NCI-H1105 (cell line): ENCODE measurements at places on chromosomes 7 and 10.

- DNase-seq, result no peak
Measured at GRCh38 chr10:109862041-109862440, 61.3 kb downstream of the XPNPEP1 start.

GRCh38 chr10:102280397-102281101 lies 35.2 kb downstream of the GBF1 start:
- no peak for DNase-seq

- DNase-seq, result no peak
Measured at GRCh38 chr7:33044986-33045385, 17.6 kb downstream of the NT5C3A start.

DNA sequence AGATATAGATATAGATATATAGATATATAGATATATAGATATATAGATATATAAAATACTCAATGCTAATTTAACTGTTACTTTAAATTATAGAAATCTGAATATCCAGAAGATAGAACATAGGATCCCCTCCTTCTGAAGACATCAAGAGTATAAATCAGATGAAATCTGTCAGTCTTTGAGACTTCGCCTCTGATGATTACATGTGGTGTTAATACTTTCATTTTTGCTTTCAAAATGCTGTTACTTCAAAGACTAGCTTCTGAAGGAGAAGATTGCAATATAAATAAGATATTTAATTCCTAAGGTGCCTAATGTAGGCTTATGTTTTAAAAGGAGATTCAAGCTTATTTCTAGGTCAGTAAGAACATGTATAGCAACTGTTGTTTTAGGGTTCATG lies 180.4 kb downstream of the TSPAN12 start:
- DNase-seq, result no peak

GRCh38 chr10:119680050-119680449 lies 28.9 kb downstream of the BAG3 start:
- no peak for DNase-seq

DNA sequence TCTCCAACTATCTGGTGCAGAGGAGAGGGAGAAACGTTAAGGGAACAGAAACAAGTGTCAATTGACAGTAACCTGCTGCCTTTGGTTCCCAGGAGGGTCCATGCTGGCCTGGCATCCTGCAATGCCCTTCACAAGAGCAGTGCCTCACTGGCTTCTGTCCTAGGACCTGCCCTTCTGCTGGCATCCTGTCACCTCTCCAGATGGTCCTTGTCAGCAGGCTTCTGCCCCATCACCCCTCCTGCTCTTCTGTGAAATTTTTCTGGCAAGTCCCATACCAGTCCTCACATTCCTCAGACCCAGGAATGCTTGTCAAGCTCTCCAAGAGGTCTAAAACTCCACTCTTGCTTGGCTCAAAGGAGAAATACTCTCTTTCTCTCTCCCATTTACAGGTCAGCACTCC lies 34.2 kb downstream of the C10orf67 start:
- DNase-seq, result no peak

DNA sequence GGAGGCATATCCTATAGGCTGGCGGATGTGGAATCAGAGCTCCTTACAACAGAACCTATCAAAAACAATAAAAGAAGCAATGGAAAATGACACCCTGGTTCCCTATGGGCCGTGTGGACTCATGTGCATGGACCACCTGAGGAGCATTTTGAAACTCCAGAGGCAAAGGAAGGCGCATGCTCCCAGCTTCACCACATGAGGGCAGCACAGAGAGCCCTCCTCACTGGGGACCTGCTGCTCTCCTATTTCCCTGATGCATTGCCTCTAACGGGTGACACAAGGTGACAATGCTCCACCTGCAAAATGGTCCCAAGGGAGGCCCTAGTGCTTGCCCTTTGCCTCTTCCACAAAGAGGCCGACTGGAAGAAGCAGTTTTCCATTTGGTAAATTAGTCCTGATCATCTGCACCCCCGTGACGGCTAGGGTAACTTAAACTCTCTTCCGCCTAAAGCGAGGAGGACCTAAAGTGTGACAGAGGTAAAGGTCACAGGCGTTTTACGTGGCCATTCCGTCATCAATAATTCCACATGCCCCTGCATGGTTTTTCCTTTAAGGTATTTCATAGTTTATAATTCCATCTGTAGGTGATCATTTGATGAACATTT lies 67.7 kb downstream of the GPAM start:
- no peak for DNase-seq

DNA sequence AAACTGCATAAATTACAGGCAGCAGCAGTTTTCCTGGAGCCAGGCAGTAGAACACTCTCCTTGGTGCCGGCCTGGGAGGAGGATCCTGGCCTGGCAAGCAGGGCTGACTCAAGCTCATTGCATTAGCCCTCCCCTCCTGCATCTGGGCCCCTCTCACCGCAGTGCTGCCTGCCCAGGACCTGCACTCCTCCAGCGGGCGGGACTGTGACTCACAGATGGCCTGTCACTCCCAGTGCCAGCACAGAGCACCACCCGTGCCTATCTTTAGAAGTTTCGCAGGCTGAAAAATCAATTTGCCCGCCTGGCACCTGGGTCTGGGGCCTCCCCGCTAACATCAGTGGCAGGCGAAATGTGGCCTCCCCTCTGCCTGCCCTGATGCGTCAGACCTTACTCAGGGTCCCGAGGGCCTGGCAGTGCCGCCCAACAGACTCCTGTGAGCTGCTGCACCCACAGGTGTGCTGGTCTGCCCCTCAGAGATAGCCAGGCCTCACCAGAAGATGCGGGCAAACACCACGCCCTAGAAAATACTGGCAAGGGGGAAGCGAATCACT lies 123.8 kb downstream of the KCNMA1 start:
- DNase-seq, result no peak

DNA sequence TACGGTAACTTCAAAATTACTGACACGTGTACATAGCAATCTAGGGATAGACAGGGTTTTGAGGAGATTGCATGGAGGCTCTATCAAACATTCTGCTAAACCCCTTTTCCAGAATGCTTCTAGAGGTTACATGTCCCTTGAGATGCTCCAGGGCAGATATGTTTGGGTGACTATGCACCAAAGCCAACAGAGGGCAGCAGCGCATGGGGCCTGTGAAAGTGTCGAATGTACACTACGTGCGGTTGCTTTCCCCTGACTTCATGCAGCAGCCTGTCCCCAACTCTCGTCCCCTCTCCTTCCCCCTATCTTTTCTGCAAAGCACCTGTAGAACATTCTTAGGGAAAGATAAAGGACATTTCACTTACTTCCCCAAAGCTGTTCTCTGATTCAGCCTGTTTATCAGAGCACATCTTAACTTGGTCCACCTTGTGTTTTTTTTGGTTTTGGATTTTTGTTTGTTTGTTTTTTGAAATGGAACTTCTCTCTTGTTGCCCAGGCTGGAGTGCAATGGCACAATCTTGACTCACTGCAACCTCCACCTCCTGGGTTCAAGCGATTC lies 90.2 kb downstream of the UBE3C start:
- DNase-seq, result no peak

DNA sequence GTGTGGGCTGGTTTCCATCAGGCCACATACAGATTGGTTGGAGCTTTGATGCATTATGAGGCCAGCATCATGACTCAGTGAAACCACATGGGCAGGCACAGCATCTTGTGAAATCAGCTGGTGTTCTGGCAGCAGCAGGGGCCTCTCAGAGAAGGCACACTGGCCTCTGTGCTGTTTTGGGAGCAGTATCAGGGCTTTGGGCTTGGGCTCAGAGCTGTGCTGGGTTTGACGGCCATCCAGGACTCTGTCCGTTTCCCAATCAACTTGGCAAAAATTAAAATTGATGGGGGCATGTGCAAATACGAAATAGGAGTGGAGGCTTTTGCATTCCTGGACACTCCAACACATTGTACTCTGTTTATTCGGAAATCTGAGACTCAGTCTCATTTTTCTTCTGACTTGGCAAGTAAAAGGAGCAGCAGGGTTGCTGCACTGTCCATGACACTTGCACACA lies 190.9 kb downstream of the BMPER start:
- DNase-seq, result no peak

DNA sequence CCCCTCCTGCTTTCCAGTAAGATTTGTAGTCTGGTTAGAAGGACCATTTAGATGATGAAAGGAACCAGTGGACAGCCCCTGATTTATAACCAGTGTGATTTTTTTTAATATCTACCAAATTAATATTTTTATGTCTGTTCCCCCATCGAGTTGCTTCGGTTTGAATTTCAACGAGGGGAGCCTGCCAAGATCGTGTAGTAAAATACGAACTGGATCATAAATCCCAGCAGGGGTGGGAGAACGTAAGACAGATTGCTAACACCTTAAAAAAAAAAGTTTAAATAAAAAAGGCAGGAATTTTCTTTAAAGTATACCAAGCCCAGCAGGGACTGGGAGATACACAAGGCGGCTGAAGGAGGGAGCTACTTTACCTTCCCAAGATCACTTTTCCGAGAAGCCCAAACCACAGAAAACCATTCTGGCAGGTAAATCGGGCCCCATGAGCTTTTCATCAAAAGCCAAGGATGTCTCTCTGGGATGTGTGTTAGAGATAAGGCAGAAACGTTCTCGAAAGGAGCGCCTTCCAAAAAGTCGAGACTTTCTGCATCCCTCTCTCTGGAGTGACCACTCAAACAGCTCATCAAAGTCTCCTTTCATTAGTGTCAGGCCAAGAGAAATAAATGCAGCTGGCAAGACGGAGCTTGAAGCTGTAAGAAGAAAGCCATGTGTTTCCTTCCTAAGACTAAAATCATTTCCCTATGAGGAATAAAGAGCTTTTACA lies 270.5 kb upstream of the NFE2L3 start:
- DNase-seq, result no peak

DNA sequence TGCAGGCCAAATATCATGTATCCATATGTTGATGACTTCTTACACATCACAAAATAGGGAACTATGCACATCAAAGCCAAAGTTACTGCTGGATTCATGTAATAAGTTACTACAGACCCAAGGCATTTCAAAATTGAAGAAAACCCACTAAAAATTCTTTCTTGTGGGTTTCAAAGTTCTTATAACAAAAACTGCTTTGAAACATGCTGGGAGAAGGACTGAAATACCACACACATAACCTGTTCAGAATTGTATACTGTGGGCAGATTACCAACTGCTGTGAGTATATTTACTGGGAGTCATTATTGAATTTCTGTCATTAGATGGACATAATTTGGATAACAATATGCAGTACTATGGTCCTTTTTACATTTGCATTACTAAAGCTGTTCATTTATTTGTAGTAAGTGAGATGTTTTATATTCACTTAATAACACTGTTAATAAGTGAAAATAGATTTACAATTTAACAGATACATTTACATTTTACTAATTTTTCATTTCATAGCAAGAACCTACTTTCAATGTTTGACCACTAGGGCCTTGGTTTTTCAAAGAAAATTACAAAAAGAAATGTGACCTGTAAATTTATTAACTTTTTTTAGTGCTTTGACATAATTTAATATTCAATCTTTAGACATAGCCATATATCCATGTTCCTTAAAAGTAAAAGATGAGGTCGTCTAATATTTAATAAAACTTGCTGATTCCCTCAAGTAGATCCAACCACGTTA lies 132.6 kb downstream of the MAGI2 start:
- DNase-seq, result no peak

GRCh38 chr10:78821052-78821451 lies 247.7 kb upstream of the ZMIZ1 start:
- DNase-seq, result no peak

- DNase-seq, result no peak
Measured at GRCh38 chr7:95503271-95504131, 17.8 kb downstream of the ASB4 start.

- DNase-seq, result no peak
Measured at GRCh38 chr7:34603711-34604444, 54.1 kb upstream of the NPSR1 start.

- DNase-seq, result no peak
Measured at GRCh38 chr7:44966731-44967538, 11.9 kb downstream of the MYO1G start.

DNA sequence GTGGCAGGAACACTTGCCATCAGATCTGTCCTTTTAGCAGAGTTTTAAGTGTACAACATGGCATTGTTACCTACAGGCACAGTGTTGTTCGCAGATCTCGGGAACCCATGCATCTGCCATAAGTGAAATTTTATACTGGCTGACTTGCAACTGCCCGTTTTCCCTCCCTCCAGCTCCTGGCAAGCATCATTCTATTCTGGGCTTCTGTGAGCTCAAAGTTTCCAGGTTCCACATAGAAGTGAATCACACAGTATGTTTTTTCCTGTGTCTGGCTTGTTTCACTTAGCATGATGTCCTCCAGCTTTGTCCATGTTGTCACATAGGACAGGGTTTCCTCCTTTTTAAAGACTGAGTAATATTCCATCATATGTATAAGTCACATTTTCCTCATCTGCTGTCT lies 56.6 kb downstream of the C10orf143 start:
- no peak for DNase-seq

DNA sequence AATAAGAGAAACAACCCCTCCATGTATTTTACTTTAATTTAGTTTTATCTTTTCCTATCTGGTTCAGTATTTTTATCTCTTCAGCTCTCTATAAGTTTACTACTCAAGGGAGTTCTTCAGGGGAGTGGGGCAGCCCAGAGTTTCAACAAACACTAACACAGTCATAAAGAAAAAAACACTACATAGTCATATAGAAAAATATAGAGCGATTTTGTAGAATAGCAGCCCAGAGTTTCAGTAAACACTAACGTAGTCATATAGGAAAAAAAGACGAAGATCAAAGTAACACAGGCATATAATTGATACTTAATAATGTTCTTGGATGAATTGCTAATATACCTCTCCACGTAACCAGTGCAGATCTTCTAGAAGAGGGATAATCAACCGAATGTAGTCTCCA lies 54.7 kb downstream of the PON1 start:
- DNase-seq, result no peak

DNA sequence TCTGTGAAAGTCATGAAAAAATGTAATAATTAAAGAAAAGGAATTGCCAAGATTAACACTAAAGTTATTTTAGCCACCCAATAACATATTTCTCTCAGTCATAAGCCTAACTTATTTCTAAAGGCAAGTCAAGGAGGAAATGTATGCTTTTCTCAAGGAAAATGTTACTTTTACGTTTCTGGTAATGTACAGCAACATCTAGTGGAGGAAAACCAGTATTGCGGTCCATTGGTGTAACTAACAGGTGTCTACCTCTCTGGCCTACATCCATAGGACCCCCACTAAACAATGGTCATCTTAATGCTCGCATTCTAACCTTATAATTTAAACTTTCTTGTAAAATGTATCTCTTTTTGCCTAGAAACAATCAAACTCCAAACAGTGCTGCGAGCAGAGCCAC lies 437.5 kb downstream of the KIF20B start:
- no peak for DNase-seq

DNA sequence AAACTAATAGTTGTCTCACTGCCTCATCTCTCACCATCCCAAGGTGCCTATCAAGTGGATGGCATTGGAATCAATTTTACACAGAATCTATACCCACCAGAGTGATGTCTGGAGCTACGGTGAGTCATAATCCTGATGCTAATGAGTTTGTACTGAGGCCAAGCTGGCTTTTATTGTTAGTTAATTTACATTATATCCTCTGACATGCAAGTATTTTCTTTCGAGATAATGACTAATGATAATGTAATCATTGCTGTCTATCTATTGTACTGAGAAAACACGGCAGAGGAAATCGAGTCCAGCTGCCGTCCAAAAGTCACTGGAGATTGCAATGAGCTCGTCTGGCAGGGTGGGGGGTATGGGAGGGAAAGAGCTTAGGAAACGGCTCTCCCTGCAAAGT lies 172.4 kb upstream of the LANCL2 start:
- no peak for DNase-seq
